Heart left ventricle (tissue), 16 donors: ENCODE measurements at places on chromosomes 7 and 10. TPM values are rescaled to one million over a fixed set of nuclear protein-coding genes. Genes with fewer than 3 reads are reported as not detected.

The PRPS1L1 gene
- polyA plus RNA-seq = not detected

DNA sequence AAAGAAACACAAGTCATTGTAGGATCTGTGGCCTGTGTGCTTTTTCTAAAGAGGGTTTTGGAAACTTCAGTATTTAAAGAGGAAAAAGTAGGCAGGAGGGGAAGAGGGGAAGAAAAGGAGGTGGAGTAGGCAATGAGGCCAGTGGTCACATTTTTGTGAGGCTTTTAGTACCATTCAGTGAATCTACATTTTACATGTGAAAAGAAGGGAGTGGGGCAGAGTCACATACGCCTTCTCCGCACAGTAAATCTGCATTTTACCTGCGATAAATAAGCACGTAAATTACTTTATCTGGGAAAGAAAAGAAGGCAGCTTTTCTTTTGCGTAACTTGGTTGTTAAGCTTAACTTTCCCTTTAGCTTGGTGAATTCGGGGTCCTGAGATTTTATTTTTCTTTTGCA, 13.2 kb downstream of the CHST12 start:
- no peaks in the 10 kb centered on the region for H3K36me3 ChIP-seq
- no peak for DNase-seq
- H3K4me1 ChIP-seq = peaks cover 30% of the 10 kb centered on the region
- H3K27me3 ChIP-seq = no peaks in the 10 kb centered on the region
- H3K27ac ChIP-seq = no peak overlapping the region

The FAM107B gene
- polyA plus RNA-seq = 2.1 TPM

The VSTM2A gene
- not detected for polyA plus RNA-seq

The ADAM8 gene
- 1.2 TPM for polyA plus RNA-seq

DNA sequence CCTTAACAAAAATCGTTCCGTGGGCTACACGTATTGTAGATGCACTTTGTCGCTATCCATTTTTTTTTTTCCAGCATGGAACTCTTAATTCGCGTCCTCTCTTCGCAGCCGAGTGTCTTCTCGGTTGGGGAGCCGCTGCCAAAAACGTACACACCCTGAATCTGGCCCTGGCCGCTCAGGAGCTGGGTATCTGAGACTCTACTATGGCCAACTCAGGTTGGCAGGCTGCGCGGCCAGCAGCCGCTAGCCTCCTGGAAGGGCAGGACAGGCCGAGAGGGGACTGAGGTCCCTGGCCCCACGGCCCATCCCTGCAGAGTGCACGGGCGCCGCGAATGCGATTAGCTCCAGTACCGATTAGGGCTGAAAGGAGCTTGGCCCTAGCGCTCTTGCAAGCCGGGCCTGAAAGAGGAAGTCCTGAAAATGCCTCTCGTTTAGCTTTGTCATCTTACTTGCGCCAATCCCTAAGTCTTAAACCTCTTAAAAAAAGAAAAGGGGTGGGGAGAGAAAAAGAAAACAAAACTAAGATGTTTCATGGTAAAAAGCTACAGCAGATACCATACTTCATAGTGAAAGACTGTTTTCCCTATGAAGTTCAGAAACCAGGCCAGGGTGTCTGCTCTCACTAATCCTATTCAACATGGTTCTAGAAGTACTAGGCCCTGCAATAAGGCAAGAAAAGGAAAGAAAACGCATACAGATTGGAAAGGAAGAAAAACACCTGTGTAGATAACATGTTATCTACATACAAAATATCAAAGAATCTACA, 113.2 kb upstream of the RHEB start:
- peak; percentile 54 for DNase-seq
- peaks cover 37% of the 10 kb centered on the region for H3K4me1 ChIP-seq
- H3K4me3 ChIP-seq = peak overlapping the region; percentile 63
- no peaks in the 10 kb centered on the region for H3K36me3 ChIP-seq
- H3K27ac ChIP-seq = peak overlapping the region; percentile 96

The PUS7 gene
- polyA plus RNA-seq = 5.6 TPM
